ENCODE measurements at places on chromosomes 16 and 17.

DNA sequence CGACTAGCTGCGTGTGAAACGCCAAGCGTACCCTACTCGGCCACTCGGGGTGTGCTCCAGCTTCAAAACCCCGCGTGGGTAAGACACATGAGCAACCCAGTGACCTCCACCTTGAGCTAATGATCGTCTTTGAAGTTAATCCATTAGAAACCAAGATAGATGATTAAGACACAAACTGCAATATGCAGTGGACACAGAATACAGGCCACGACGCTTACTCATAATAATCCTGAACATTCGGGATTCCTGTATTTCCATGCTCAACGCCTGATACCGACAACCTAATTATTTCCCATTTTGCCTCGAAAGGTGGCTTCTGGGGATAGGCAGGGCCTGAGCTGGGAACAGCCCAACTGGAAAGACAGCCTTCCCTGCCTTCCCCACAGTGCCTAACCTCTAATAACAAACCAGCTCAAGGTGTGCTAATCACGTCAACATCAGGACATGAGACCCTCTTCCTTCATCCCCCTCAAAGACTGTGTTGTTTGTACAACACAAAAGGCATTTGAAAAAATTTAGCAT, 504 bp upstream of the COPRS start:
- no peak for DNase-seq

GRCh38 chr17:59093702-59094231, 12.9 kb downstream of the TRIM37 start:
- DNase-seq: no peak

DNA sequence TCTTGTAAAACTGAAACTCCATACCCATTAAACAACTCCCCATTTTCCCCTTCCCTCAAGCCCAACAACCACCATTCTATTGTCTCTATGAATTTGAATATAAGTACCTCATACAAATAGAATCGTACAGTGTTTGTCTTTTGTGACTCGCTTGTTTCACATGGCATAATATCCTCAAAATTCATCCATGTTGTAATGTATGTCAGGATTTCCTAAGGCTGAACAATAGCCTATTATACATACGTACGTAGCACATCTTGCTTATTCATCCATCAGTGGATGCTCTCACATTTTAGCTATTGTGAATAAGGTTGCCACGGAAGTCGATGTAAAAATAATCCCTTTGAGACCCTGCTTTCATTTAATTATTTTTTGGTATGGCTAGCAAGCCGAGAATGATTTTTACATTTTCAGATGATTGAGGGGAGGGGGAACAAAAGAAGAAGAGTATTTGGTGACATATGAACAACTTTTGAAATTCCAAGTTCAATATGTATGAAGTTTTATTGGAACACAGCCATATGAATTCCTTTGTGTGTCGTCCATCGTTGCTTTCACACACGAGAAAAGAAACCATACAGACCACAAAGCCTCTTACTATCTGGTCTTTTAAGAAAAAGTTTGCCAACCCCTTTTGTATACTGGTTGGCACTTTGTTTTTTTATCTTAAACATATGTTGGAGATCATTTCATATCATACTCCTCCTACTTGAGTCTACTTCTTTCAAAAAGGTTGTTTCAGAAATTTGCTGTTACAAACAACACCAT, 371.2 kb downstream of the NPIPA8 start:
- DNase-seq: no peak

DNA sequence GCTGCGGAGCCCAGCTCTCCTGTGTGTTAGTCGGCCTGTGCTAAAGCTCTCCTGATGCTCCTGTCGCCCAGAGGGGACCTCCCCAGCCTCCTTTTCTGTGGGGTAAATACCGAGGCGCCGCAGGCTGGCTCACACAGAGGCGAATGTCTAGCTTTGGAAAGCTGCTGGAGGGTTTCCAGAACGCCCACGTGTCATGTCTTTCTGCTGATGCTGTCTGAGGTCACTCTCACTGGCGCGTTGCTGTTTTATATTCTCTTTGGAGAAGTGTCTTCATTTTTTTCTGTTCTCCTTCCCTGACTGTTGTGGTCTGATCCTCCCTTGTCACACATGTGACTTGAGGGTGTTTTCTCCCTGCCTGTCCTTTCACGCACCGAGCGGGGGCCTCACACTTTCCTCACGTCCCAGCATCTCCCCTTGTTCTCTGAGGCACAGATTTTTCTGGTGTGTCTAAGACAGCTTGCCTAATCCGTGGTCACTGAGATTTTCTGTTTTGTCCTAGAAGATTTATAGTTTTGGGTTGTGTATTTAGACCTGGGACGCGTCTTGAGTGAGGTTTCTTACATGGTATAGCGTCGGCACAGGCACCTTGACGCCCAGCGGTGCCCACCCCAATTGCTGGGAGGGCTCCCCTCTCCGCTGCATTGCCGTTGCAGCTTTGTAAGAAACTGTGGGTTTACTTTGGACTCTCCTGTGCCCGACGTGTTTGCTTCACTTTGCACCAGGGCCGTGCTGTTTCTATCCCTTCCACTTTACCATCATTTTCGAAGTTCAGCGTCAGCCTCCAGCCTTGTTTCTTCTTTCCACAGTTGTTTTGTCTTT, 92.1 kb upstream of the ZNF750 start:
- no peak for DNase-seq

DNA sequence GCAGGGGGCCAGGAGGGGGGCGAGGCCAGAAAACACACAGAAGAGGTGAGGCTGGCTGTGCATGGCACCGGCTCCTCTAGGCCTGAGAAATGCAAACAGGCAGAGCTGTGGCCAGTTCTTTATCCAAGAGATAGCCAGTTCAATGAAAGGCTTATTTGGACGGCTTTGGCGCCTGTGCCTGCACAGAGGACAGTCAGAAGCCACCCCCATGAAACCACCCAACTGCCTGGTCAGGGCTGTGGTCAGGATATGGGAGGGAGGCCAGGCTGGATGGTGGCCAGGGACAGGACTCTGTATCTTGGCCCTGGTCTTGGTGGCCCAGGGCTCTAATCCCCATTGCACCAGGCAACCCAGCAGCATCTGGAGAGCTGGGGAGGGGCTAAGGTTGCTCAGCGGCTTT, 24.5 kb upstream of the GPRC5C start:
- no peak for DNase-seq

DNA sequence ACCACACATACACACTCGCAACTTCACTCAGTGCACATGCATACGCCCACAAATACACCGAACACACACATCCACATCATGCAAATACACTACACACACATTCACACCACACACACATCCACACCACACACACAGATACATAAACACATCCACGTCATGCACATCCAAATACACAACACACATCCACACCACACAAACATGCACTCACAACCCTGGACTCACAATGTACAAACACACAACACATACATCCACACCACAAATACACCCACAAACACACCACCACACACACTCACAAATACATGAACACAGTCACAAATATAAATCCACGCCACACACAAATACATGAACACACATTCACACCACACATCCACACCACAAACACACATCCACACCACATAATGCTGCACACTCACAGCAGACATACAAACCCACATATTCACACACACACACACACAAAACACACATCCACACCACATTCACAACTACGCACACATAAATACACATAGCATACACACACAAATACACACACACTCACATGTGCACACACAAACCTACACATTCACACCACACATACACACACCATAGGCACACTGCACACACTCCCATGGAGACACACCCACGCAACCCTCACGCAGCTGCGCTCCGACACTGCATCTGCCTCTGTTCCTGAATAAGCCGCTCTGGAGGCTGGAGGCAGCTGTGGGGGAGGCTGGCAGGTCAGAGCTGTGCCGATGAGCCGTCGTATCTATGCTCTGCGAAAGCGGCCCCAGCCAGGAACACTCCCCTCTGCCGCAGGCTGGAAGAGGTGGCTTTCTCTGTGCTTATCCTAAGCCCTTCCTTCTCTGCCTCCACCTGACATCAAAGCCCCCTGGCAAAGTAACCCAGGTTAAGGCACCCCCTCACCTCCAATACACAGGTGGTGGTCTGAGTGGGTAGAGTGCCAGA, 141.8 kb downstream of the GRIN2A start:
- DNase-seq: no peak

DNA sequence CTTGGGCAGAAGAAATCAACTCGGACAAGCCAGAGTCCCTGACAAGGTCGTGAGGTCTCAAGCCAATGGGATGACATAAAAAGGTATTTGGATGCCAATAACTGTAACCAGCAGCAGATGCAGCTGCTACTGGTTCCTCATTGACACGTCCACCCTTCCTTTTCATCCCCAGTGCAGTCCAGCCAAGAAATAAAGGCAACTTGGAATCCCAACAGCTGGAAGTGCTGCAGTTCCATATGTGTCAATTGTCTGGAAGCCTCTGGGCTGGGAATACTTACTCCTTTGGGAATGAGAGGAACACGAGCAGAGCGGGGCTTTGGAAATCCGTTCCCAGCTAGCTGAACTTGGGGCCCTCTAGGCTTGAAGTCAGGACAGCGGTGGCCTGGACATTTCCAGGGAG, 360.4 kb upstream of the ZFHX3 start:
- no peak for DNase-seq

DNA sequence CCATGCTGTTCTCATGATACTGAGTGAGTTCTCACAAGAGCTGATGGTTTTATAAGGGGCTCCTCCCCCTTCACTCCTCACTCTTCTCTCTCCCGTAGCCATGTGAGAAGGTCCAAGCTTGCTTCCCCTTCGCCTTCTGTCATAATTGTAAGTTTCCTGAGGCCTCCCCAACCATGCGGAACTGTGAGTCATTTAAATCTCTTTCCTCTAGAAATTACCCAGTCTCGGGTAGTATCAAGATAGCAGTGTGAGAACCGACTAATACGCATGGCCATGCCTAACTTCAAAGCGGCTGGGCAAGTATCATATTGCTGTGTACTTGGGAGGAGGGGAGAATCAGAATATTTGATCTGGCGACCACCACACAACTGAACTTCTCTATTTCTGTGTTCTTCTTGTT, 88.3 kb downstream of the PRKCB start:
- DNase-seq: no peak

DNA sequence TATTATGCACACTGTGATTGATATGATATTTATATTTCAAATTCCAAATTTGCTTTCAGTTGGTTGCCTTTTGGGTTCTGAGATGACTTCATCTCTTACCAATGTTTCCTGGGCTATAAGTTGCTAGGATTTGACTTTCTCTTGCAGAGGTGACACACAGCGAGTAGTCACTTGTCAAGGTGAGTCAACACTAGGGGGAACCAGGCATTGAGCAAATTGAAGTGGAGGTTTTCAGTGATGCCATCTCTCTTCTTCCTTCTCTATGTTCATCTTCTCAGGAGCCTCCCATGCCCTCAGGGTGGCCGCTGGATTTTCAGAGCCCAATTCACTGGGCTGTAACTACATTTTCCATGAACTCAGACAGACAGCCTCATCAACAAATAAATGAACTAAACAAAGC, 6.0 kb upstream of the CPD start:
- no peak for DNase-seq

- DNase-seq: no peak
Measured at GRCh38 chr17:77707546-77707945, 251.0 kb upstream of the TNRC6C start.

- no peak for DNase-seq
Measured at GRCh38 chr16:69613378-69614154, 47.8 kb downstream of the NFAT5 start.

DNA sequence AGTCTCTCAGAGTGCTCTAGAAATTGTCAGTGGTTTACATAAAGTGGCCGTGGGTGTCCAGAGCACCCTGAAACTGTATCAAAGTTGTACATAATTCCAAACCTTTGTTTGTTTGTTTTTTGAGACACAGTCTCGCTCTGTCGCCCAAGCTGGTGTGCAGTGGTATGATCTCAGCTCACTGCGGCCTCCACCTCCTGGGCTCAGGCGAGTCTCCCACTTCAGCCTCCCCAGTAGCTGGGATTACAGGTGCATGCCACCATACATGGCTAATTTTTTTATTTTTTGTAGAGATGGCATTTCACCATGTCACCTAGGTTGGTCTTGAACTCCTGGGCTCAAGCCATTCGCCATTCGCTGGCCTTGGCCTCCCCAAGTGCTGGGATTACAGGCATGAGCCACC, 24.3 kb upstream of the ADGRG1 start:
- DNase-seq: no peak

- no peak for DNase-seq
Measured at GRCh38 chr16:30541502-30542329, 7.1 kb upstream of the ZNF747 start.

DNA sequence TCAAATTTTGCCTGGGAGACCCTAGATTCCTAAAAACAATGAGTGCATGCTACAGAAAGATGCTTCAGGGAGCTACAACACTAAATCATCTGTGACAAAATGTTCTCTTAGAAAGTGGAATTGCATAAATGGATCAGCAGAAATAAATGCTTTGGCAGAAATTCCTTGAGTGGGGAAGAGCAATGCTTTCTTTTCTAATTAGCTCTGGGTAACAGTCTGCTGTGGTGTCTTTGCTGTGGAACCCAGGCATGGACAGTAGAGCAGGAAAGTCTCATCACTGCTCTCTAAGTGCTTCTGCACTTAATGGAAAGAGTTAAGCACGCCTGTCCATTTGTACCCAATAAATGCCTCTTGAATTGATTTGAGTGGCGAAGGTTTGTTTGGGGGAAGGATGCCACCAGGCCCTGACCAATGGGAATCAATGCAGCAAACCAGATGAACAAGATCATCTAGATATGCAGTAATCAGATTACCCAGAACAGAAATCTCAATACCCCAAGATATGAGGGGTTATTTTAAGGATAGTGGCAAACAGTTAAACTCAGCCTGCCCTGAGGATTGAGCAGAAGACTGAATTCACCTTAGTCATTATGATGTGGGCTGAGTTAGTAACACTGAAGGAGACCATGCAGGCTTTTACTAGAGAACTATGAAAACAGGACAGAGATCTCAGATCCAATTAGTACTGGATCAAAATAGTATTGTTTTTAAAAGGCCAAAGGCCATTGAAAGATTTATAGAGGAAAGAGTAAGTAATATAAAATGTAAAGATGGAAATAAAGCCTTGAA, 13.6 kb downstream of the HLF start:
- no peak for DNase-seq

DNA sequence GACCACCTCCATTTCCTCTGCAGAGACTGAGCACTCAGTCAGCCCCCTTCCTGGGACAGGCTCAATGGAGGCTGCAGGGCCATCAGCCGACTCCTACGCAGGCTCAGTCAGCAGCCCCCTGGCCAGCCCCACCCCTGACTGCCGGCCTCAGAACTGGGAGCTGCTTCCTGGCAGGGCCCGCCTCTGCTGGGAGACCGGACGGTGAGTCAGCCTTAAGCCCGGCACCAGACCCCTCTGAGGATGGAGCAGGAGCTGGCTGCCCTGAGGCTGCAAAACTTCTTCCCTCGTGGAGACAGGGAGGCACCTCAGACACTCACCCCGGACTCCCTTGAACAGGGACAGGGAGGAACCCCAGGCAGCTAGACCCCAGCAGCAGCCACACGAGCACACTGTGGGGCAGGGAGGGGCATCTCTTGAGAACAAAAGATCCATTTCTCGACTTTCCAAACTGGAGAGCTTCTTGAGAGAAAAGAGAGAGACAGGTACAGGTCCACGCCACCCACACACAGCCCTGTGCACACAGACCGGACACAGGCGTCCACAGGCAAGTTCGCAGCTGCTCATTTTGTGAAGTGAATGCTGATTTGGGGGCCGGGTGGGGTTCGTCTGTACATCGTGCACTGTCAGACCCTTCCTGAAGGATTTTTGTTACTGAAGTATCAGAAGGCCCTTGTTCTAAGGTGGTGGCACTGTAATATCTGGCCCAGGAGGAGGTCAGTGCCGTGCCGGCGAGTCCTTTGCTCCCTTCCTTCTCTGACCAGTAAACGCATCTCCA, 1.3 kb upstream of the TUBB3 start:
- DNase-seq: no peak

GRCh38 chr16:10362077-10362863, 23.6 kb upstream of the ATF7IP2 start:
- DNase-seq: no peak

Measured in stimulated activated CD4-positive, alpha-beta T cell treated with anti-CD3 and anti-CD28 coated beads, Interleukin-2, amount 100 ng/mL, for 48 hours (primary cell).